ENCODE measurements at places on chromosomes 2 and 18. TPM values are rescaled to one million over a fixed set of nuclear protein-coding genes. Genes with fewer than 3 reads are reported as not detected.

GRCh38 chr2:111659361-111660333, 224.3 kb downstream of the ANAPC1 start:
- H3K4me3 ChIP-seq, result no peak overlapping the region
- no peaks in the 10 kb centered on the region for H3K4me1 ChIP-seq
- no peaks in the 10 kb centered on the region for H3K27me3 ChIP-seq
- H3K27ac ChIP-seq, result no peak overlapping the region
- DNase-seq, result no peak
- H3K36me3 ChIP-seq, result no peaks in the 10 kb centered on the region

- H3K4me1 ChIP-seq, result no peaks in the 10 kb centered on the region
- no peaks in the 10 kb centered on the region for H3K36me3 ChIP-seq
- no peaks in the 10 kb centered on the region for H3K27me3 ChIP-seq
- no peak for DNase-seq
- H3K27ac ChIP-seq, result peak overlapping the region; percentile 21
These were observed 104.5 kb downstream of the EPHA4 start for GRCh38 chr2:221467610-221468009.

HOXD3 gene
- 22.3 TPM for total RNA-seq

SNED1 gene
- 107 TPM for total RNA-seq

LAMA3 gene
- 14.1 TPM for total RNA-seq

GRCh38 chr18:39380866-39381265, 1815.3 kb upstream of the CELF4 start:
- no peaks in the 10 kb centered on the region for H3K27me3 ChIP-seq
- no peaks in the 10 kb centered on the region for H3K36me3 ChIP-seq
- no peak overlapping the region for H3K4me3 ChIP-seq
- no peak overlapping the region for H3K27ac ChIP-seq

- H3K27me3 ChIP-seq, result no peaks in the 10 kb centered on the region
- H3K4me1 ChIP-seq, result peaks cover 18% of the 10 kb centered on the region
- no peaks in the 10 kb centered on the region for H3K36me3 ChIP-seq
- H3K4me3 ChIP-seq, result no peak overlapping the region
- no peak overlapping the region for H3K27ac ChIP-seq
- peak; percentile 74 for DNase-seq
These were observed 110.2 kb upstream of the GPC1 start for GRCh38 chr2:240325016-240326007.

DNA sequence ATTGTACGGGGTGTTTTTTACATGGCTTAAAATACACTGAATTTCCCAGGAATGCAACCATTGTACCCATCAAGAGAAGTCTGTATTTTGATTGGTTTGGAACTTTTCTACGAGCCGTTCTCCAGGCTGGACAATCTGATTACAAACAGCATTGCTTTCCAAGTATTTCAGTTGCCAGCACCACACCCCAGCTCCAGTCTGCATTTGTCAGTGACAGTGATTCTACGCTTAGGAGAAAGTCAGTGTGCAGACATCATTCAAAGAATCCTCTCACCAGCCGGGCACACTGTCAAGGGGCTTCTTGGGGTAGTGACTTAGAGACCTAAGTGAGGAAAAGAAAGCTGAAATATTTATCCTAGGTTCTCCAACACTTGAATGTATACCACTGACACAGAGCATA, 194.1 kb downstream of the ANAPC1 start:
- H3K27ac ChIP-seq, result no peak overlapping the region
- no peaks in the 10 kb centered on the region for H3K4me1 ChIP-seq
- no peaks in the 10 kb centered on the region for H3K36me3 ChIP-seq
- H3K4me3 ChIP-seq, result no peak overlapping the region
- no peak for DNase-seq

DNA sequence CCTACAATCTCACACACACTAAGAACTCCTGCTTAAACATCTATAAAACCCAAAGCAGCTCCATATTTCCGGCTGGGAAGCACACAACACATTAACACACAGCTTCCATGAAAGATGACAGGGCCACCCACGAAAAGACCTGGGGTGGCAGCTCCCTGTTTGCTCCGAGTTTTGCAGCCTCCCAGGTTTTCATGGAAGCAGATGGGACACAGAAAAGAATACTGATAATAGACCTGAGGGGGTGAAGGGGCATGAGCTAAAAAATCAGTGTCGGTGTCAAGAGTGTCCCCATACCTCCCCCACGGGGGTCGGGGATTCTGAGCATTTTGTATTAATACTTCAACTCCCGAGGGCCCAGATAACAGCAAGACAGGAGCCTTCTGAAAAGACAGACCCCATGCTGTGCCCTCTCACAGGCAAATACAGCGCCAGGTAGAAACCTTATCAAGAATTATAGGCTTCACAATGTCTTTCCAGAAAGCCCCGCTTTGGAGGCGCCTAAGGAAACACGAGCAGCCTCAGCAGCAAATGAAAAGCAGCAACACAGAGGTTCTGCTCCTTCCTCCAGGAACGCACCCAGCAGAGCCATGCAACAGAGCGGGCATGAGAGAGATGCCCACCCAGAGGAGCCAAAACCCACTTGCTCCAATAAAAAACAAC, 50.5 kb downstream of the ZNF516 start:
- H3K27ac ChIP-seq, result peak overlapping the region; percentile 50
- no peak for DNase-seq
- H3K36me3 ChIP-seq, result no peaks in the 10 kb centered on the region
- no peaks in the 10 kb centered on the region for H3K27me3 ChIP-seq
- H3K4me1 ChIP-seq, result peaks cover 60% of the 10 kb centered on the region

ACMSD gene
- total RNA-seq, result not detected

Data from testis (tissue), 5 donors.